Stimulated activated CD4-positive, alpha-beta T cell treated with anti-CD3 and anti-CD28 coated beads, Interleukin-1b, Interleukin-23, amount 100 ng/mL, for 1 hour (primary cell): ENCODE measurements at places on chromosomes 11 and 22.

GRCh38 chr11:45089251-45089650 lies 57.2 kb upstream of the PRDM11 start:
- no peak for DNase-seq

DNA sequence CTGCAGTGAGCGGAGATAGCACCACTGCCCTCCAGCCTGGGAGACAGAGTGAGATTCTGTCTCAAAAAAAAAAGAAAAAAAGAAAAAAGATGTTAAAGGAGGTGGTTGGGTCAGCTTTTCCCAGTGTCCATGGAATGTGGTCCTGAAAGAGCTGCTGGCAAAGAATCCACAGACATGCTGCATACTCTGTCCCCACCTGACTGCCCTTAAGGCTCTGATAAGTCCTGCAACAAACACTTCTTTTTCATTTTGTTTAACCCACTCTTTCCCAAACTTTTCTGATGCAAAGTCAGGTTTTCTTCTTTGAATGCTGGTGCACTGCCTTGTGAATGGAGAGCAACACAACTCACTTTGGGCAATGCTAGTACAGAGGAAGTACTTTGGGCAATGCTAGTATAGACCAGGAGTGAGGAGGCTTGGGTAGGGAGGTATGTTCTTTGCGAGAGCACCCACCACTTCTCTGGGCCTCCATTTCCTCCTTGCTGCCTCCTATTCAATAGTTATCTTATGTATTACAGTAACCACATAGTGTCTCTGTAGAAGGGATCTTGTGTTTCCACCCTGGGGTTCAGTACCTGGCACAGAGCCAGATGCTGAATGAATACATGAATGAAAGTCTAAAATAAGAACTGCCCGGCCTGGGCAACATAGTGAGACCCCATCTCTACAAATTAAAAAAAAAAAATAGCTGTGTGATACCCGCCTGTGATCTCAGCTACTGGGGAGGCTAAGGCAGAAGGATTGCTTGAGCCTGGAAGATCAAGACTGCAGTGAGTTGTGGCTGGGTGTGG lies 18.9 kb downstream of the LIF start:
- no peak for DNase-seq

DNA sequence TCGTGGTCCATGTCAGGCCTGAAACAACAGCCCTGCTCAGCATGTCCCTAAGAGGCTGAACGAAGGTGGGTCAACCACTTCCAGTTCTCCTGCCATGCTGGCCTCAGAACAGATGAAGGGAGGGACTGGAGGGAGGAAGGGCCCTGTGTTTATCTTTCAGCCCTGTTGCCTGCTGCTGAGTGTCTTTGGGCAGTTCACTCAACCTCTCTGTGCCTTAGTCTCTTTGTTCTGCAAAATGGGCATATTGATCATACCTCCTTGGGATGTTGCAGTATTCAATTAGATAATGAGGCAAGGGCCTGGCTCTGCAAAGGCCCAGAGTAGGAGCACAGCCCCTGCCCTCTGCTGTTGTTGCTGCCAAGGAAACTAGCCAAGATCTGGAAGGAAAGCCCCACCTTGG lies 207.5 kb downstream of the MN1 start:
- DNase-seq: no peak

- no peak for DNase-seq
Observed at GRCh38 chr11:129652835-129653234, 162.8 kb upstream of the TMEM45B start.

GRCh38 chr11:62456630-62457029 lies 37.8 kb downstream of the SCGB1A1 start:
- DNase-seq: no peak

- no peak for DNase-seq
Observed at GRCh38 chr22:23524226-23524625, 55.9 kb downstream of the IGLL1 start.

DNA sequence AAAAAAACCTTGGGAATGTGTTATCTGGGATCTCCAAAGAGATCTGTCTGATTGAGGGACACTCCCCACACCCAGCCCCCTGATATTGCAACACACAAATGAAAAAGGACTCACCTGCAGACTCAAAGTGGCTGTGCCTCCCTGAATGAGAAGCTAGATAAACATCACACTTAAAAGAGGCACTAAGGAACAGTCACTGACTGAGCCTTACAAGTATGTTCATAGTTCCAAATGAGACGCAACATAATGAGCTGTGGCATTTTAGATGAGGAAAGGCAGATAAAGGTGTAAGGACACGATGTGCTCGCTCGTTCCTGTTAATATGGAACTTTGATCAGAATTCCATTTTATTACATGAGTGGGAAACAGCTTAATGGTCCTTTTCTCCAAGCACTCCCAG lies 21.0 kb upstream of the CFAP300 start:
- no peak for DNase-seq

DNA sequence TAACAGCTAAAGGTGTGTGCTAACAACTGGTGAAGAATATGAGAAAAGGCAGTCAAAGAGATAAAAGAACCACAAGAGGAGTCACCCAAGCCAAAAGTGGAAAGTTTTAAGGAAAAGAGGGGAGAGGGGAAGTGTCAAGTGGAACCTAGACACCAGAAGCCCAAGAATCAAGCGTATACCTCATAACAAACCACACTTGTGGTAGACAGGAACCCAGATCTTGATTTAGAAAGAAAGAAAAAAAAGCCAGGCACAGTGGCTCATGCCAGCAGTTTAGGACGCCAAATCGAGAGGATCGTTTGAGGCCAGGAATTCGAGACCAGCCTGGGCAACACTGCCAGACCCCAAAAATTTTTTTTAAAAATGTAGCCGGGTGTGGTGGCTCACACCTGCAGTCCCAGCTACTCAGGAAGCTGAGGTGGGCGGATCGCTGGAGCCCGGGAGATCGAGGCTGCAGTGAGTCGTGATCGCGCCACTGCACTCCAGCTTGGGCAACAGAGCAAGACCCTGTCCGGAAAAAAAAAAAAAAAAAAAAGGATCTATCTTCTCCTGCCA lies 877 bp downstream of the SLC25A17 start:
- DNase-seq: no peak

DNA sequence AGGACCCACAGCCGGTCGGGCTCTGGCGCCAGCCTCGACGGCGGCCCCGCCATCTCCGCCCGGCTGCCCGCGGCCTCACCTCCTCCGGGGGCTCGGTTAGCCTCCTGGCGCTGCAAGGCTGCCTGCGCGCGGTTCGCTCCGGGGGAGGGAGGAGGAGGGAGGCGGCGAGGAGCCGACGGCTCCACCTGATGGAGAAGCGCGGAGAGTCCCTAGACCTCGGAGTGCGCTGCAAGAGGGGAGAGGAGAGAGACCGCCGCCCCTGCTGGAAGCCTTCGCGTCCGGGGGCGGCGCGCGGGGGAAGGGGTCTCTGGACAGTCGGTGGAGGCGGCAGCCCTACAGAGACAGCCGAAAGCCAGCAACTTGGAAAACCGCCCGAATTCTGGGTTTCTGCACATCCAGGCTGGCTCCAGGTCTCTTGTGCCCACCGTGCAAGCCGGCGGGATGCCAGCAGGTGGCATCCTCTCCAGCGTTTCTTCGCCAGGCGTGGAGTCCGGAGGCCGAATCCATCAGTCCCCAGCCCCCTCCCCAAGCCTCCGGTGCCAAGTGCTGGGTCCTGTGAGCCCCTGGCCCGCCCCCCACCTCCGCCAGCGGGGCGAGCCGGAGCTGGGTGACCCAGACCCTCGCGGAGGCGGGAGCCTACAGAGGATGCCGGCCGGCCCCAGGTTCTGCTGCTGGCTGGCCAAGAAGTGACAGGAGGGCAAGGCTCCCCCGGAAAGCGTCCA lies 2.9 kb upstream of the KIRREL3 start:
- no peak for DNase-seq

- DNase-seq: no peak
Observed at GRCh38 chr11:79264284-79264683, 176.5 kb downstream of the TENM4 start.

- DNase-seq: no peak
Observed at GRCh38 chr11:75195167-75195962, 44.5 kb downstream of the SLCO2B1 start.

GRCh38 chr11:84905411-84905810 lies 721.7 kb downstream of the DLG2 start:
- DNase-seq: no peak

- no peak for DNase-seq
Observed at GRCh38 chr11:113240790-113241635, 73.4 kb upstream of the TTC12 start.

- no peak for DNase-seq
Observed at GRCh38 chr11:118766035-118766434, 24.9 kb downstream of the DDX6 start.
